NCI-H446 (cell line): ENCODE measurements at places on chromosomes 6 and 20.

GRCh38 chr20:34362502-34363061, 491 bp upstream of the ITCH start:
- DNase-seq, result no peak

DNA sequence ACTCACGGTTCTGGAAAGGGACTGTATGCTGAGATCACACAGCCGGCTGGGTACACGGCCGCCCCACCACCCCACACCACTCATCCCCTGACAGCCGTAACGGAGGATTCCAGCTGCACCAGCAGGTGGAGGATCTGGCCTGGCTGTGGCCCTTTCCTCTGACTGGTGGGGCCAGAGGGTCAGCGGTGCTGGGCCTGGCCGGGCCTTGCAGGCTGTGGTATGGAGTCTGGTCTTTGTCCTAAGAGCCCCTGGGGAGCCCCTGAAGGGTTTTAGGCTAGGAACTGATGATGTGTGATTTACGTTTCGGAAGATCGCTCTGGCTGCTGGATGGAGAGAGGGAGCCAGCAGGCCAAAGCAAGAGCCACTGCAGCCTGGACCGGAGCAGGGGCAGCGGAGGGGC, 26.6 kb downstream of the NOL4L start:
- DNase-seq, result no peak

DNA sequence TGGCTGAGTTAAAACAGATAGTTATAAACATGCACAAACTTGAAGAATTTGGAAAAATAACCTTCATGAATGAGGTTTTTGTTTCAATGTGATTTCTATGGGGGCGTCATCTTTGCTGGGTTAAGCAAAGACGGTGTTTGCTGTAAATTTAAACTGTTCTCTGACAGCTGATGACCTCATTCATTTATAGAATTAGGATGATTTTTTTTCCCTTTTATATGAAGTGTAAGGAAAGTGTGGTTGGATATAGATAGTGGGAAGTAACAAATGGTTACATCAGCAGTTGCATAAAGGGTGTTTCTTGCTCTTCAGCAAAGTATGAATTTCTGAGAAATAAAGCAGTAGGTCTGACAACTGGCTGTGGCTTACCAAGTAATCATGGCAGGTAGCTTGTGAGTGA, 137.2 kb upstream of the CENPW start:
- DNase-seq, result no peak

GRCh38 chr20:63572788-63573646, 1.0 kb downstream of the HELZ2 start:
- no peak for DNase-seq

- no peak for DNase-seq
Observed at GRCh38 chr6:33411632-33412005, 805 bp downstream of the PHF1 start.
